ENCODE measurements at places on chromosomes 4 and X.
A peak's percentile ranks its signal among the peaks of the same experiment; 100 is the strongest.

DNA sequence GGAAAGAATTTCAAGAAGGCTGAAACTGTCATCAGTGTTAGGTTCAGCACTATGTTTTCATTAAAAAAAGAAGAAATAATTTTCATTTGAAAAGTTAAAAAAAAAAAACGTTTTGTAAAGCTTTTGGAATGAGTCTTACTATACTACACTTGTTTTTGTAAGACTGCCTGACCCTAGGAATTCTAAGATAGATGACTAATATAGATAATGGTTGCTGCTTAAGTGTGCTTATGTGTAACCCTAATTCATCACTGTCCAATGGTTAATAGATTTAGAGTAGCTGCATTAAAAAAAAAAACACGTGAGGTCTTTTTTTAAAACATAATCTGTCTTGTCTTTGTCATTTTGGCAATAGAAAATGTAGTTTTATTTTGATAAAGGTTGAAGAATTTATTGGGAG is 323.2 kb downstream of the IL1RAPL1 start:
- no peak for DNase-seq

DNA sequence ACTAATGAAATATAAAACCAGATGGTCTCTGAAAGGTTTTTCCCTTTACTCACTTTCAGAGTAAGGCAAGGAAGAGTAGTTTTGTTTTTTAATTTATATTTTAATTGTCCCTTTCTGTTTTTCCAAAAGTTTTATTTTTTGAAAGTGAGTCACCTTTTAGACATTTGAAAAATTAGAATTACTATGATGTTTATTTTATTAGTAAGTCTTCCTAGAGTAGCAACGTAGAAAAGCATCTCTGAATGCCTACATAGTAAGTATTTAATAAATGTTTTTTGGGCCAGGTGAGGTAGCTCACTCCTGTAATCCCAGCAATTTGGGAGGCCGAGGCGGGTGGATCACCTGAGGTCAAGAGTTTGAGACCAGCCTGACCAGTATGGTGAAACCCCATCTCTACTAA is 51.1 kb downstream of the TET2 start:
- no peak for DNase-seq

DNA sequence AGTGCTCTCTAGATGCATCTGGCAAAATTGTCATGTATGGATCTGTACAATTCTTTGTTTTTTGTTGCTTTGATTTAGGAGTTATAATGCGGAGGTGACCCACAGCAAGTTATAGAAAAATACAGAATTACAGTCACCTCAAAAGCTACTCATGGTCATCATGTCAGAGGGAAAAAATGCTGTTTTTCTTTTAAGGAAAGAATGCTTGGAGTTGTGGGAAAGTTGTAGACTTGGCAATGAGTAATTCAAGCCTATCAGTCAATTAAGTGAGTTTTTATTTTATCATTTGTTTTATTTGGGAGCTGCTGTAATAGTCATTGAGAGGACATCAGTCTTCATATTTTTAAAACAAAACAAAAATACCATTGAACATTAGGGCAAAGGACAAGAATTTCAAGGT is 16.4 kb downstream of the FHL1 start:
- DNase-seq, result no peak

GRCh38 chr4:35087218-35087617 is 1157.1 kb downstream of the ARAP2 start:
- no peak for DNase-seq

- DNase-seq, result no peak
These were observed 18.0 kb upstream of the MND1 start for GRCh38 chr4:153326513-153326912.

GRCh38 chr4:6740347-6740746 is 24.4 kb downstream of the BLOC1S4 start:
- no peak for DNase-seq

GRCh38 chr4:70640192-70640591 is 11.6 kb downstream of the ENAM start:
- no peak for DNase-seq

GRCh38 chr4:80619070-80619674 is 283.6 kb downstream of the CFAP299 start:
- DNase-seq, result no peak

GRCh38 chr4:143021384-143021783 is 163.3 kb upstream of the USP38 start:
- no peak for DNase-seq

DNA sequence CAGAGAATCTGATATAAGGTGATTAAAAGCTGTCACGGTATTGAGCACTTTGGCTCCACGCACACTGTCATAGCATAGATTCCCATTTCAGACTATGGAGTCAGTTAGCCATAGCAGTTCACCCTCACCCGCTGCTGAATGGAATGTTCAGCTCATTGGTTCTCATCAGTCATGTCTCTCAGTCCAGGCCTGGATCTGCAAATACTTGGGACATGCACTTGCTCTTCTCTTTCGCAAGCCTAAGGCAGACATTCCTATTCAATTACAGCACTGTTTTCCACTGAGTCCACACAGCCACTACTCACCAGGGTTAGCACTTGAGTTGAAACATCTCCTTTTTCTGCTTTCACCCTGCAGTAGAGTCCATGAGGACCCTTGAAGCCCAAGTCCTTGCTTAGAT is 30.6 kb upstream of the SCML1 start:
- no peak for DNase-seq

DNA sequence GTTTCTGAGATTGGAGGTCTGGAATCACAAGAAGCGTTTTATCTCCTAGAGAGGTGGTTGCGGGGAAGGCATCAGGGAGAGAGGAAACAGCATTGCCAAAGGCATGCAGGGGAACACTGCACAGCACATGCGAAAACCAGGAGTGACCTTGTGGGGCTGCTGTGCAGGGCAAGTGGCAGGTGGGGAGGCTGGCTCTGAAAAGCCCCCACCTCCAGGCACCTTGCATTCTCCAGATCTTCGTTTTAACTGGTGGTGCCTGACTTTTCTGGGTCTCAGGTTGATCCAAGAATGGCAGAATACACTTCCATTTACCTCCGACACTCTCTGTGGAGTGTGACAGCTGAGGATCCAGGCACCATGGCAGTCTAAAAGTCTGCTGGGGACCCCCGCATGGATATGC is 209.4 kb upstream of the LEF1 start:
- no peak for DNase-seq

GRCh38 chr4:143641361-143641760 is 59.1 kb downstream of the FREM3 start:
- DNase-seq, result no peak

DNA sequence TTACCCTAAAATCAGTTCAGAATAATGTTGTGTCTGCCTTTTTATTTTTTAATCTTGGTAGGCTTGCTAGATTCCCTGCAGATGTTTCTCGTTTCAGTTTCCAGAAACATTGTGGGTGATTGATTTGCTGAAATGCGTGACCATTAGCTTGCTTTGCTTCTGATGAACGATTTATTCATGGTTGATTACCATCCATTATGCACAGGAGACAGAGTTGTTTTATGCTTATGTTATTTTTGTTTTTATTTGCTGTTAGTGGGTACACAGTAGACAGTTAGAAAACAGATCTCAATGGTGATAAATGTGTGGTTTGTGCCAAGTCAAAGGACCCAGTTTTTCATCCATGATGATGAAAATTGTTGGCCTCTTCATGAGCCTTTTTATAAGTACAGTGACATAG is 455.6 kb upstream of the BOD1L1 start:
- no peak for DNase-seq

DNA sequence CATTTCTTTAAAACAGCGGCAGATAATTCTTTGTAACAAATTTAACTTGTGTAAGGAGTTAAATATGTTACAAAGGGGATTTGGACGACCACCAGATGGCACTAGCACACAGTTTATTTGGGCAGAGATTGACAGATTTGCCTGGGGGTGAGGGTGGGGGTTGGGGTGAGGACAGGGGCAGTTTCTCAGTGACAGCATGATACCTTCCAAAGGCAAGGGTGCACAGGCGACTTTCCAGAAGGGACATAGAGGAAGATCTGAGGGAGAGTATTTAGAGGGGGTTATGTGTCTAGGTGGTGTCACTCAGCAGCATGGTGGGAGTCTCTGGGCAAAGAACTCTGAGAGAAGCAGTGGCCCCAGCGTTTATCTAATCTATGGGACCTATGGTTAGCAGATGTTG is 9.6 kb upstream of the TMA16 start:
- DNase-seq, result peak; percentile 61

DNA sequence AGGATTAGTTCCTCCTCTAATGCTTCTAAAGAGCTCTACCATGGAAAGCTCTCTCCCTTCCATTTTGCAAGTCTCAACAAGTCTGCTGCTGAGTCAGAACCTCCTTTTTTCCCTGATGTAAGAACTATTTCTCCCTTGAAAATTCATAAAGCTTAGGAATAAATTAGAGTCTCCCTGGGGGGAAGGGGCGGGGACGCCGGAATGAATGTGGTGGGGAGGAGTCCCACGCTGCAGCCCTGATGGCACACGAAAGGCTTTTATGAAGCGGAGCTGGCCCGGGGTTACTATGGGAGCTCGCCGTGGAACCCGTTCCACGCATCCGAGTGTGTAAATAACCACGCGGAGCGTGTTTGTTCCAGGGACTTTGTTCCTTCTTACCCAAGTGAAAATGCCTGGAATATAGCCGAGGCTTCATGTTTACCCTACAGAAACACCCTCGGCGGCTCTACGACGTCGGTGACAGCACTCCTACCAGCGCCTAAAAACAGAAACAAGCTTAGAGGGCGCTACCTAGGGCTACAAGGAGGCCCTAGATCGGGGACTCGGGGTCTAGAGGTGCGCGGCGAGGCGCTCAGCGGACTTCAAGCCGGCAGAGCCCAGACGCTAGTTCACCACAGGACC is 923 bp upstream of the CPEB2 start:
- DNase-seq, result peak; percentile 47

GRCh38 chrX:49137492-49137891 is 14.0 kb upstream of the GPKOW start:
- DNase-seq, result no peak

- no peak for DNase-seq
These were observed 919 bp upstream of the SEC24B start for GRCh38 chr4:109432696-109433095.

DNA sequence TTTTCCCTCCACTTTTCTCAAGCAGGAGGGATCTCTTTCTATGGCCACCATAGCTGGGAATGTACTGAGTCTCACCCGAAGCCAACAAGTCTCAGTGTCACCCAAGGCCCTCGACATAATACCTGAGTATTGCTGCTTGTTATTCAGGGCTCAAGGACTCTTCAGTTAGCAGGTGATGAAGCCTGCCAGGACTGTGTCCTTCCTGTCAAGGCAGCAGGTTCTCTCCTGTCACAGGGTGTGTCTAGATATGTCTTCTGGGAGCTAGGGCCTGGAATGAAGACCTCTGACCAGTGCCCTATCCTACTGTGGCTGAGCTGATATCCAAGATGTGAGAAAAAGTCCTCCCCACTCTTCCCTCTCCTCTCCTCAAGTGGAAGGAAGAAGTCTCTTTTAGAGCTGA is 391.0 kb upstream of the DIPK2B start:
- no peak for DNase-seq

DNA sequence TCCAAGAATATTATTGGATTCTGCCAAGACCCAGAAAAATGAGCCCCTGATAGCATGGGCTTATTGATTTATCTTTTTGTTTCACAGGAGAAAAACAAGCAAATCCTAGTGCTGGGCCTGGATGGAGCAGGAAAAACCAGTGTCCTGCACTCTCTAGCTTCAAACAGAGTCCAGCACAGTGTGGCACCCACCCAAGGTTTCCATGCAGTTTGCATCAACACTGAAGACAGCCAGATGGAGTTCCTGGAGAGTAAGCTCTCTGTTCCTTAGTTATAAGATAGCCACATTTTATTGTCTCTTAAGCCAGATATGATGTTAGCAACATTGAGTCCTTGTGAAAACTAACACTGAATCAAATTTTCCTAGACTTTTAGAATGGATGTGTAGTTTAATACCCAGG is 5.5 kb downstream of the ARL9 start:
- DNase-seq, result no peak

GRCh38 chr4:156322592-156322991 is 368.9 kb upstream of the CTSO start:
- no peak for DNase-seq

GRCh38 chr4:47814618-47815295 is 23.1 kb downstream of the CORIN start:
- no peak for DNase-seq

GRCh38 chr4:155582971-155583437 is 83.6 kb upstream of the GUCY1A1 start:
- DNase-seq, result no peak

DNA sequence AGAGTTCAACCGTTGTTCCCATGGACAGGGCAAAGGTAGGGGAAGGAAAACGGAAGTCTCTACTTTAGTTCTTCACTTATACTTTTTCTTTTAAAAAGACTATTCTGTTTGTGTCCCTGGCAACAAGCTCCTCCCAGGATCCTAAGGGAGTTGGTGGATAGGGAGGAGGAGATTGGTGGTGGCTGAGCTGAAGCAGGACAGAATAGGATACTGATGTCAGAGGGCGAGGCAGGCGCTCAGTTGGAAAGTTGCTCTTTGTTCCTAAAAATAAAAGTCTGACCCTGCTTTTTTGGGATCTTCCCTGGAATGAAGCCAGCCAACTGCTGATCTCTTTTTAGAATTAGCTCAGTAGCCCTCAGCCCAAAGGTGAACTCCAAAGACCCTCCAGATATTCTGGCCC is 104.7 kb downstream of the MGST2 start:
- no peak for DNase-seq

GRCh38 chr4:169582203-169582602 is 30.2 kb downstream of the NEK1 start:
- DNase-seq, result no peak

DNA sequence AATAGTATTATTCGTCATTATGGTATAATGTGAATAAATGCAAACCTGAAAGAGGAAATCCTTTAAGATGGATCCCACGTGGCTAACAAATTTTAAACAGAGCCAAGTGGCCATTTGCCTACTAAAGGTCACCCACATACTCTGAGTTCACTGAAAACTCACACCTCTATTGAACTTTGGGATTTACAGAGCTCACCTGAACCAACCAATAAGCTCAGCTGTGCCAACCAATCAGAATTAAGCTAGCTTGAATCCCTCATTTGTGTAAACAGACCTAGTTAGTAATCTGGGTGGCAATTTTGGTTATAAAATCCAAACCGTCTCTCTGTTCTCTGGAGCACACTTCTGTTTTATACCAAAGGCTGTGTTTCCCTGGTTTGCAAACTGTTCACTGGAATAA is 5.4 kb upstream of the NUDT9 start:
- no peak for DNase-seq

- no peak for DNase-seq
These were observed 892 bp downstream of the IL1RAPL2 start for GRCh38 chrX:104566681-104567501.

- no peak for DNase-seq
These were observed 161.1 kb upstream of the NDST4 start for GRCh38 chr4:115274545-115274944.

DNA sequence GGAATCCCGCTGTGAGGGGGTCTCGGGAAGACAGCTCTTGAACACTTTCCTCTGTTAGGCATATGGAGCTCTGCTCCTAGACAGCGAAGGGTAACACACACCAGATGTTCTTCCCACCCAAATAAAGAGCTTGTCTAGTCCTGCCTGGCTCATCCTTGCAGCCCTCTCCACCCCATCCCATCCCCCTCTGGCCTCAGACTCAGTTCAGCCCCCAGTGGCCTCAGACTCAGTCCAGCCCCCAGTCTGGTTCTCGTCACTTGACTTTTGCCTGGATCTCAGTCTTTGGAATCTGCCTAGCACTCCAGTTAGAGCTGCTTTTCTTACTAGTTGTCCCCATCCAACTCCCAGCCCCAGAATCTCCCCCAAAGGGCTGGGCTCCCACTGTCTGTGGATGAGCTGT is 14.9 kb downstream of the RAB33A start:
- DNase-seq, result no peak

GRCh38 chrX:154409222-154409871 is at the start of gene DNASE1L1:
Gene DNASE1L1 (minus strand): TSS chrX:154409254. CDS start chrX:154405568, 3,686 bp downstream.
- DNase-seq, result no peak

GRCh38 chrX:18887177-18887824 is 96.6 kb downstream of the PHKA2 start:
- DNase-seq, result no peak

All from stimulated activated CD4-positive, alpha-beta T cell treated with anti-CD3 and anti-CD28 coated beads, Interleukin-4, amount 100 ng/mL, for 24 hours (primary cell).